Left renal cortex interstitium (tissue), 4 donors: ENCODE measurements at places on chromosomes 4 and X.

GRCh38 chr4:111685205-111685604 lies 460.0 kb upstream of the FAM241A start:
- DNase-seq: no peak

- DNase-seq: no peak
Measured at GRCh38 chrX:110284159-110284558, 33.7 kb downstream of the AMMECR1 start.

DNA sequence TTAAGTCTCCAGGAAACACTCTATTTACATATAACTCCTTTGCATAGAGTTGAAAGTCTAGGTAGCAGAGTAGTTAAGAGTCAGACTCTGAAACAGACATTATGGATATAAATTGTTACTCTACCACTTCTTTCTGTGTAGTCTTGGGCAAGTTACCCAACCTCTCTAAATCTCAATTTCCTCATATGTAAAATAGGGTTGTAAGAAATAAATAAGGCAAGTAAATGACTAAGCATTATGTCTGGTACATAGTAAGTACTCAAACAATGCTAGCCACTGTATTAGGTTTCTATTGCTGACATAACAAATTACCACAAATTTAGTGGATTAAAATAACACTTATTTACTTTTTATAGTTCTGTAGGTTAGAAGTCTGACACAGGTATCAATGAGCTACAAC lies 394.1 kb downstream of the PRDM5 start:
- DNase-seq: no peak

GRCh38 chrX:21305799-21306336 lies 68.3 kb upstream of the CNKSR2 start:
- no peak for DNase-seq

DNA sequence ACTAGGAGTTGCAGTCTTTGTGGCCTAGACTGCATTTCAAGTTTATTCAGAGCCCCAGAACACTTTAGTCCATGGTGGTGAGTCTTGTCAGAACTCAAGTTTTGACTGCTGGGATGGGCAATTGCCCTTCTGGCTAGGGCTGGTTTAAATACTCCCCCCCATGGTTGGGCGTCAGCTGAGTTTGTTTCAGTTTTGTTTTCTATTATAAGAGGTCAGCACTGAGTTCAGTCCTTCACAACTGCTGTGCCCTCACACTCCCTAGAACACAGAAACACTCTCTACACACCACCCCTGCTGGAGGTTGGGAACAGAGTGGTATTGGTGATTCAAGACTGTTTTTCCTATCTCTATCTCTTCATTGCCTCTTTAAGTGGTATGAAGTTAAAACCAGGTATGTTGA lies 217.0 kb downstream of the GUCY2F start:
- DNase-seq: no peak

GRCh38 chr4:8419222-8420041 lies 21.1 kb downstream of the ACOX3 start:
- no peak for DNase-seq

- no peak for DNase-seq
Measured at GRCh38 chrX:39164212-39164611, 363.0 kb downstream of the MID1IP1 start.

DNA sequence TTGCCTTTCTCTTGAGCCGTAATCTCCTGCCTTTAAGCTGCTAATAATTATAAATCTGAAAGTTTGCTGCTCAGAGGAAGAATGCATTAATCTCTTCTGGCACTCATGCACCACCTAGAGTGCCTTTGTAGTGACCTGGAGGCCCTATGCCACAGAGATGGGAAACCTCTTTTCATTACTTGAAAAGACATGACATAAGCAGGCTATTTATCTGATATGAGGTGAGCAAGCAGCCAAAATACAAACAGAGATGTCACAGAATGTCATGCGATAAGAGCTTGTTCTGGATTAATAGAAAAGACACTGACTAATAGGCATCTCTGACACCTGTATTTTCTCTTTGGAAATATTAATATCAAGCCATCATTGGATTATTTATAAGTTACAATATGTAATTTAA lies 42.3 kb downstream of the GABRB1 start:
- DNase-seq: no peak

DNA sequence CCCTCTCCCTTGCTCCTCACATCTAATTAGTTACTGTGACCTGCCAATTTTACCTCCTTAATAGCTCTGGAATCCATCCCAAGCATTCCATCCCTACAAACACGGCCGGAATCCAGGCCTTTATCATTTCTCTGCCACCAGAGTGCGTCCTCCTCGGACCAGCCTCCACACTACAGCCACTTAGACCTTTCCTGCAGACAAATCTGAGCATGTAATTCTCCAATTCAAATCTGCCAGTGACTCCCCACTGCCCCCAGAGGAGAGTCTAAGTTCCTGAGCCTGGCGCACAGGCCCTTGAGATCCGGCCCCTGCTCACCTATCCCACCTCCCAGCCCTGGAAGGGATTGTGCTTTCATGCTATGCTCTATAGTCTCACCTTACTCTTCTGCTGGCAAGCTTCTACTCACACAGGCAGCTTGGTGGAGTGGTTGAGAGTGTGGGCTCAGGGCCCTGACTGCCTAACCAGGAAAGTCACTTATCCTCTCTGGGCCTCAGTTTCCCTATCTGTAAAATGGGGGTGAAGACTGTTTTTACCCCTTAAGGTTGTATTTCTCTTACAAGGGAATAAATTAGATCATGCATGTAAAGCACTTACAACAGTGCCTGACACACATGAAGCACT lies 31.2 kb downstream of the PJA1 start:
- DNase-seq: no peak

- DNase-seq: no peak
Measured at GRCh38 chr4:71253545-71253944, 85.3 kb upstream of the SLC4A4 start.

- no peak for DNase-seq
Measured at GRCh38 chr4:39046249-39046648, 14.0 kb upstream of the TMEM156 start.

- no peak for DNase-seq
Measured at GRCh38 chrX:45712067-45712466, 511.4 kb upstream of the DIPK2B start.

DNA sequence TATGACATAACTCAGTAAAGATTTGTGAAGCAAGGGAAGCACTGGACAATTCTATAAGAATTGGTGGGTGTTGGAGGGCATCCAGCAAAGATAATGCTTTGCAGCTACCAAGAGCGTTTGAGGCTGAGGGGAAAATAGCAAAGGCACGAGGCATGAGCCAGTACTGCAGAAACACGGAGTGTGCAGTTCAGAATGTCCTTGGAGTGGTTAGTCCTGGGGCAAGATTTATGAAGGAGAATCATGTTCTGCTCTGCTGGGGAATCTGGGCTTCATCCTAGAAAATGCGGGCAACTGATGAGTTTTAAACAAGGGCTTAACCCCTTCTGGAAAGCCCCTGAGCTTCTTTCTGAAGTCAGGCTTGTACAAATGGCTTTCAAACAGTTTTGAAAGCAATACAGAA lies 452.5 kb downstream of the IL15 start:
- no peak for DNase-seq

- no peak for DNase-seq
Measured at GRCh38 chr4:53586121-53586816, 5.0 kb downstream of the LNX1 start.

GRCh38 chrX:124194901-124195300 lies 137.6 kb upstream of the TEX13D start:
- DNase-seq: no peak

GRCh38 chr4:158799013-158799770 lies 30.4 kb downstream of the FNIP2 start:
- no peak for DNase-seq

DNA sequence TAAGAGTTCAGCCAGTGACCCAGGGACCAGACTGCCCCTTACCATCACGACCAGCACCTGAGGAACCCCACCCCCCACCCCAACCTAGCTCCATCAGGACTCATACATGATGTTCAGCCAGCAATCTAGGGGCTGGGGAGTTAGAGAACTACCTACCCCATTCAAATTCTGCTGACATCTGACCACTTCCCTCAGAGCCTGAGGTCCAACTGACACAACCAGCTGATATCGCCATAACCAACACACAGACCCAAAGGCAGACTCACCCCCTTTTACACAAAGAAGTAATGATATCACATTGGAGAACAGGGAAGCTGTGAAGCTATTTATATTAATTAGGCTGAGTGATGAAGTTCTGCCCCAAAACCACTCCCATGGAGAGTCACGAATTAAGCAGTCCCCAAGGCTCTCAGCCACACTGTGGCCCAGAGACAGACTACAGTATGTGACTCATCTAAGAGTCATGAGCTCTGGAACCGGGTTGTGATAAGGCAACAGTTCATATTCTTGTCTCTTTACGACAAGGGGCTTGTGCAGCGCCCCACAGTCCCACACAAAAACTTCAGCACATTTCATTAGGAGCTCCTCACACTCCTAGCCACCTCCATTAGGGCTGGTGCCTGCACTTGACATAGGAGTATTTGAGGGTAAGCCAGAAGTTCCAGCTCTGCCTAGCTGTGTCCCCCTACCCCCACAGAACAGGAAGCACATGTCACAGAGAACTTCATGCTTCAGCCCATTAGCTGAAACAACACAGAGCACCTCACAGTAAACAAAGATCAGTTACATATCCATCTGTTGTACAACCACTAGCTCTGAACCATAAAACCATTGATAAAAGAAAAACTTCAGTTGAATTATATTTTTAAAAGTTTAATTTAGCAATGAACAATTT lies 184.7 kb upstream of the ZCCHC13 start:
- no peak for DNase-seq

DNA sequence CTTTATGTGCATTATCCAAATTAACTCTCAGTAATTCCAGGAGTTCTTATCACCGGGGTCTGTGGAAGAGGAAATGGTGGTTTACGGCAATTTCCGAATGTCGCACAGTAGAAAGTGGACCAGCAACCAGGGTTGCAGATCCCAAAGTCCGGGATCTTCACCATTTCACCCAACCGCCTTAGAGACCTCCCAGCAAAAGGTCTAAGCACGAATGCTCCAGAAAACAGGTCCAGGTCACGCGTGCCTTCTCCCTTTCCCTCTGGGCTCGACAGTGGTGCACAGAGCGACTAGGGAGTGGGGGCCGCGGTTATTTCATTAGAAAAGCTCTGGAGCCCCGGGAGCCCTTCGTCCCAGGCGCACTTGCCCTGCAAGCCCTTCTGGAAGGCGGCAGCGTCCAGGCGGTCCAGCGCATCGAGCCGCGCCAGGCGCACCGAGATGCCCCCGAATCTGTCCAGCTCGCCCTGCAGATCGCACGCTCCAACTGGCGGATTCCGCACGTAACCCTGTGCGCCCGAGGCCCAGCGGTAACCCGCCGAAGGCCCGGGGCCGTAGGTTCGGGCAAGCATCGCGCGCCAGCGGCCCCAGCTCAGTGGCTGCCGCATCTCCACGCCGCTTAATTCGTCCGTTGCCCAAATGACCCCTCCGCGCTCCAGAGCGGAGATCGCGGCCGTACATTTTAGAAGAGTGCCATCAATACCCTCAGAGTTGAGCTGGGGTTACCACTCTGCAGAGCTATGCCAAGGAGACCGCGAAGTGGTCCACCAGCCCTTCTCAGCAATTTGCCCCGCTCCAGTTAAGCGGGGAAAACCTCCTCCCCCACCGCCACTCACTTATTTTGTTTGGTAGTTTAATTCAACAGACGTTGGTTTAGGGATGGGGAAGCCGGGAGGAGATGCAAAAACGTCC lies at the start of gene NUDT6:
NUDT6 (minus strand) TSS at position 627 of the 906 bp plus-strand sequence; CDS start at position 602, 25 bp downstream.
- peak; percentile 39 for DNase-seq

DNA sequence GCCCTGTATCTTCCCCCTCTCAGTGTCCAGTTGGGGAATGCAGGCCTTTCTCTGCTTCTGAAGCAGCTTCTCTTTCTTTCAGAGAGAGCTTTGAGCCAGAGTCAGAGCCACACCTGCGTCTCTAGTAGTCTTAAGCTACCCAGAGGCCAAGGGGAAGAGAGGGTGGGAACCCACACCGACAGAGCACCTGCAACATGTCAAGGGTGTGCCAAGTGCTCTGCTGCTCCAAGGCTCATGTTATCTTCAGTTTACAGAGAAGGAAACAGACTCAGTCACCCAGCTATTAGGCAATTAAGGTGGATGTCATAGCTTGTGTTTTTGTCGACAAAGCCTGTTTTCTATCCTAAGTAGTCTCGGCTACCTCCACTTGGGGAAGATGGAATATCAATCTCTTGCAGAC lies 22.7 kb upstream of the RNF212 start:
- DNase-seq: no peak

DNA sequence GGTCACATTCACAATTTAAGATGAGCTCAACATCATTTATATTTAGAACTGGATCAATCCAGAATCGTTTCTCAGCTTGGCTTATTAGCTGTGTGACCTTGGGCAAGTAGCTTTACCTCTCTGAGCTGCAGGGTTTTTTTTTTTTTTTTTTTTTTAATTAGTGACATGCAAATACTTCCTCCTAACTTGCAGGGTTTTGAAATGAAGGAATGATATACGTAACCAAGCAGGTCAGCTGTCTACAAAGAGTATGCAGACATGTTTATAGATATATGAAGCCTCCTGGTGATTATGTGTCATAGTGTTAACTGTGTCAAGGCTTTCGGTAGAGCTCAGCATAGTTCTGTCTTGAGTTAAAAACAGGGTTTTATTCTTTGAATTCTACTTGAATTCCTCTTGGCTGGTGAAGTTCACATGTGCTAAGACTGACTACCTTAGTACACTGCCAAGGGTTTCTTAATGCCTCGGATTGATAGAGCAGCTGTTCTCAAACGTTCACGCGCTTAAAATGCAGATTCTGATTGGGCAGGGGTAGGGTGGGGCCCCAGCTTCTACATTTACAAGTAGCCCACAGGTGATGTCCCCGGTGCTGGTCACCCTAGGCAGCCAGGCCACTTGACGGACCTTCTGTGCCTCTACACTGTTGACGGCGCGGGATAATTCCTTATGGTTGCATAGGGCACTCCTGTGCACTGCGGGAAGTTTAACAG lies 654 bp upstream of the STS start:
- no peak for DNase-seq

DNA sequence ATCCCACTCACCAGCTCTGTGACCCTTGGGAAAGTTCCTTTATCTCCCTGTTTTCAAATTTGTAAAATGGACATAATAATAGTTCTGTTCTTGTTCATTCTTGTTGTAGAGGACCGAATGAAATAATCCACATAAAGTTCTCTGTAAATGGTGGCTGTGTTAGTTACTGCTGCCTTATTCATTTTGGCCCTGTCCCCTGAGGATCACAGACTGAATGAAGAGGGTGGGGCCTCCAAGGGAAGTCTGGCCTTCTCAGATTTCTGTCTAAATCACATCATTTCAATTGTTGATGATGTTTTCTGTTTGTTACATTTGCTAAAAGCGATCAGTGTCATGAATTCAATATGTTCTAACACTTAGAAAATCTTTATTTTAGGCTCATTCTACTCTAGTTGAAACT lies 117.9 kb downstream of the PPEF1 start:
- no peak for DNase-seq
